ENCODE measurements at places on chromosomes 7 and 10.

DNA sequence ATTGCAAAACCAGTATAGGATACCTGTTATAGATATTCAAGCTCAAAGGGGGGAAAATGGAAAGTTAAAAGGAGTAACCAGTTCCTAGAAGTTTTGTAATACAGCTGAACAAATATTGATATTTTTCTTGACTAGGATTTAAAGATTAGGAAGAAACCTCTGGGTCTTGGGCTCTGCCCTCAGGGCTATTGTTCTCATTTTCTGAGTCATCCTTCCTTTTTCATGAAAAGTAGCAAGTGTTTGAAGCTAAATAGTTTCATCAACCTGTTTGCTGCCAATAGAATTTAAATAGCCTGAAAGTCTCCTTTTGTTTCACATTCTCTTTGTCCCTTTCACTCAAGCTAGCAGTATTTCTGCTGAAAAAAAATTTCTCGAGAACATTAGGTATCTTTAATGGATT is 1061.1 kb upstream of the GHITM start:
- DNase-seq = no peak

GRCh38 chr7:155948845-155949244 is 136.6 kb upstream of the SHH start:
- no peak for DNase-seq

- no peak for DNase-seq
These were observed 23.8 kb downstream of the LDB3 start for GRCh38 chr10:86692023-86692514.

DNA sequence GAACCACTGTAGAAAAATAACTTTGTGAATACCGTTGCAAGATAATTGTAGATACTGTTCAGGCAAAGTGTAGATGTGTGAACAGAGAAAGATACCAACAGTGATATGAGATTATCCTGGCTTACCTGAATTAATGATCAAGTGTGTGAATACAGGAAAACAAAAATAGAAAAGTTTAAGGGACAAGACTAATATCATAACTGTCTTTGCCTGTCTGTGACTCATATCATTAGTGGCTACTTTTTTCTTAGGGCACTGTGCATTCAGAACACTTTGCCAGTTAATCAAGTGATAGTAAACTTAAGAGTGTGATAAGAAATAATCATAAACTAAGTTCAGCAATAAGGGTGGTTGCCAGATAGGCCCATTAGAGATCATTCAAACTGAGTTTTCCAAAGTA is 323.0 kb upstream of the LRGUK start:
- no peak for DNase-seq

GRCh38 chr7:29614229-29614628 is 50.6 kb downstream of the PRR15 start:
- DNase-seq = no peak

DNA sequence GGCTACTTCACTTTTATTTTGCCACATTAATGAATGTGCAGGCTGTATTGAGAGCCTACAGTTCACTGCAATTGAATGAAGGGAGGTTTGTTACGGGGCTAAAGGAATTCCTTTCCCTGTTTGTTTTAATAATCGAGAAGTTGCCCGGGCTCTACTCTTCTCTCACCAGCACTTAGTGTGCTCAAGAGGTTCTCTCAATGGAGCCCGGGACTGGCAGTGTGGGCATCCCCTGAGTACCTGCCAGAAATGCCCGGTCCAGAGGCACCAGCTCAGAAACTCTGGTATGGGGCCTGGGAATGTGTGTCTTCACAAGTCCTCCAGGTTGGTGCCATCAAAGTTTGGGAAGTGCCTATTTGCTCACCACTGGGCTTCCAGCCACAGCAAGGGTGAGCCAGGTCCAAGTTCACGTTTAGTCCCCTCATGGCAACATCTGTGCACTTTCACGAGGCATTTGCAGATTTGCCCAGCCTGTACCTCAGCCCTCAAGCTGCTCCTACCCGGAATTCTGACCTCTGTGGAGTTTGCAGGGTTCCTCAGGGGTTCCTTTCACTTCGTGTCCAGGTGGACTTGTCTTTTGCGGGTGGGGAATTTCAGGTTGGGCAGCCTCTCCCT is 622.4 kb downstream of the SDK1 start:
- DNase-seq = no peak

GRCh38 chr7:46571996-46572395 is 650.9 kb upstream of the IGFBP3 start:
- no peak for DNase-seq

- no peak for DNase-seq
These were observed 69.0 kb upstream of the PRKCQ start for GRCh38 chr10:6648894-6649720.

DNA sequence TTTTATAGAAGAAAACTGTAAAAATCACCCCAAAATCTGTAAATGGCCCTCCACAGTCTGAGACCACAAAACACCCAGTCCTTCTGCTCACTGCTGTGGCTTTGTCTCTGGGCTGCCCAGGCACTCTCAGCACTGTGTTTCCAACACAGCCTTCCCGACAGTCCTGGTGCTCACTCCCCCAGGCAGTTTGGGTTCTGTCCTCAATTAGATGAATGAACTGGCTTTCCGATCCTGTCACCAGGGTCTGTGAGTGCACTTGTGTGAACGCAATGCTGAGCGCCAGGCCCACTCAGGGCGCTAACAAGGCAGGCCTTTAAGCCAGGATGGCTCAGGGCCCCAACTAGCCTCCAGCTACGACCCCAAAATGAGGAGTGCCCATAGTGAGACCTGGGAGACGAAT is 3.3 kb downstream of the MAD1L1 start:
- no peak for DNase-seq

- no peak for DNase-seq
These were observed 76.1 kb upstream of the LYZL2 start for GRCh38 chr10:30705625-30706149.

- no peak for DNase-seq
These were observed 12.9 kb upstream of the HOXA13 start for GRCh38 chr7:27212497-27213432.

GRCh38 chr10:77857272-77857671 is 69.3 kb downstream of the DLG5 start:
- no peak for DNase-seq

GRCh38 chr10:70498970-70499835 is 20.6 kb downstream of the PALD1 start:
- DNase-seq = no peak

GRCh38 chr7:114740095-114740494 is 181.8 kb upstream of the MDFIC start:
- DNase-seq = no peak

- no peak for DNase-seq
These were observed 76.6 kb upstream of the PFKP start for GRCh38 chr10:2990764-2991163.

GRCh38 chr10:44974628-44975430 is 3.8 kb downstream of the DEPP1 start:
- DNase-seq = peak; percentile 71

DNA sequence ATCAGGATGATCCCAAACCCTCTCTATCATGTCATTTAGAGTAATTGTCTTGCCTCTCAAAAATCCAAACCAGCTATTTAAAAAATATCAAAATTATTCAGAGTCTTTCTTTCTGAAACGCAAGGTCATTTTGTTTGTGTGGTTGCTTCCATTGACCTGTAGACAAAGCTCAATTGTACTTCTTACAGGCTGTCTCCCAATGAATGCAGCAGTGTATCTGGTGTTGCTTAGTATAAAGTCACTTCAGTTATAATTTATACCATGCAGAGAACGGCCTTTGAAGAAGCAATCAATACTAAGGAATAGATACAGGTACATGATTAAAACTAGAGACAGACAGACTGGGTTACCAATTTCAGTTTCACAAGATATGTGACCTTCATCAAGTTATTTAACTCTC is 80.9 kb downstream of the DOCK4 start:
- no peak for DNase-seq

DNA sequence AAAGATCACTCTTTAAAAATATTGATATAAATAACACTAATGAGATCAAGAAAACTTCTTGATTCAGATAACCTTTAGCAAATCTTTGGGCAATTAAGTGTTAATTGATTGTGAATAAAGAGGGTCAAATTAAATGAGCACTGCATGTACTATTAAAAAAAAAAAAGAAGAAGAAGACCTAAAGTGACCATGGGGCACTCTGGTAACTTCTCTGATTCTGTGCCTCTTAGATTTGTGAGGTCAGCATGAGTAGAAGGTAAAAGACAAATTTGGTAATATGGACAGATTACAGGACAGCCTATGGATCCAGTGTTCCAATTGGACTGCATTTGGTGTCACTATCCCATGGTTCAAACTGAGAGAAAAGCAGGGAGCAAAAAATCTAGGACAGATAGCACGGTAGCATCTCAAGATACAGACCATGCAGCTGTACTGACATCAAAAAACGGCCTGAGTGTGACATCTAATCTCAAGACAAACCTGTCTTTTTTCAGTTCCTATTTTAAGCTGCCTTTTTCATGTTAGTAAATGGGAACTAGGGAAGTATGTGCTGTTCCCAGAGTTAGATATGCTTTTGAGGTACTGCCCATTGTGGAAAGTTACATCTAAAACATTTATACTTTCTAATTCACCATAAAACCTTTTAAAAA is 128.0 kb downstream of the KCND2 start:
- DNase-seq = no peak

GRCh38 chr7:85172530-85172941 is 14.3 kb downstream of the SEMA3D start:
- DNase-seq = no peak

- DNase-seq = no peak
These were observed 131.8 kb downstream of the SH3PXD2A start for GRCh38 chr10:103723557-103723956.

DNA sequence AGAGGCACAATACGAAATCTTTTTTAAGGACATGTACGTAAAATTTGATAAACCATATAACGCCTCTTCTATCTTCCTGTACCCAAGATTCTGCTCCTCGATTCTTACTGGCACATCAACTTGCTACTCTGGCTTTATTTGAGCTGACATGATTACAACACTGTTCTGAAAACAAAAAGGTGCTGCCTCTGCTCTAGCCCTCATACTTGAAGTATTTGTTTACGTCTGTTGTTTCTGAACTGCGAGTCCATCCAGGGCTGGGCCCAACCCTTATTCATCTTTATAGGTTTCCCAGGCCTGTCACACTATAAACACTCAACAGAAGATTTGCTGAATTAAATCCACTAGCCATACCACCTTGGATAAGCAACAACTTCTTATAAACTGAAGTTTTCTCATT is 96.2 kb upstream of the SVIL start:
- DNase-seq = no peak

DNA sequence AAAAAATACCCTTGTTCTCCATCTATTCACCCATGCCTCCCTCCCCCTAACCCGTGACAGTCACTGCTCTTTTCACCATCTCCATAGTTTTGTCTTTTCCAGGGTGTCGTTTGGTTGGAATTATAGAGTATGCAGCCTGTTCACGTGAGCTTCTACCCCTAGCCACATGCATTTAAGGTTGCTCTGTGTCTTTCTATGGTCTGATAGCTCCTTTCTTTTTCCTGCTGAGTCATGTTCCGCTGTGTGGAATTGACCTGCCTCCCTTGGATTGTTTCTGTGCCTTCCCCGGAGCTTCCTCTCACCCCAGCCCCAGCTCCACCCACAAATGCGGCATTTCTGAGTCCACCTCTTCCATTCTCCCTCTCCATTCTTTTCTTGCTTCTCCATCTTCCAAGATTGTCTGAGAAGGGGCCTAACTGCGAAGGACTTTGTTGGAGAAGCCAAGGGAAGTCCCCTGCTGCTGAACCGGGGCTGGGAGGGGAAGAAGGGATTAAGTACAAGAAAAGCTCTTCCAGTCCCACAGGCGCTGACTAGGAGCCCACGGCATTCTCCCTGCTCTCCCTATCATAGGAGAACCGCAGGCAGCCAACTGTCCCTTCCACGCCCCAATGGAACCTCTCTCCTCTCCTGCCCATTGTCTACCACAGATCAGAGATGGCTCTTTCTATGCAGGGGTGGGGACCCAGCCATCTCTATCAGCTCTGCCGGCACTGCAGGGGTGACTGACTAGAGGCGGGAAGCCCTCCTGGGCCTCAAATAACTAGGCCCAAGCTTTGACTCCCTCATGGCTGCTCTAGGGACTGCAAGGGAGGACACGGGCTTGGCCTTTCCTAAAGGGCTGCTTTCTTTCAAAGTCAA is 87.5 kb upstream of the ANLN start:
- no peak for DNase-seq

- no peak for DNase-seq
These were observed 117.0 kb upstream of the MBL2 start for GRCh38 chr10:52889611-52890010.

Measured in memory B cell (primary cell).